B cell (primary cell): ENCODE measurements at places on chromosomes 2 and 18.

DNA sequence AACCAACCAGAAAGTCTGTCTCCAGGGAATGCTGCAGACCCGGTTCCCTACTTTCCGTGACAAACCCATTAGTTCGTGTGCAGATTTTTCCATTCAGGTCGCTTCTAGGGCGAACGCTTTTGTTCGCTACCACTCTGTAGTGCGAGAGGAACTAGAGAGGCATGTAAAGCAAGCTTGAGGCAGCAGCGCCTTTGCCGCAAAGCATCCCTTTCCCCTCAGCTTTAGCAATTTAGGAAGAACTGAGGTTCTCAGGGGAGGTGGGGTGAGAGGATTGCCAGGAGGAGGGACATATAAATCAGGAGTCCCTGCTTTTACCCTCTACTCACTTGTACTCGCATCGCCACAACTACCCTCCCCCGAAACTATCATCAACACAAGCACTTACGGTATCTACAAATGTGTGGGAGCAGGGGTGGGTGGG, 748 bp upstream of the ZNF804A start:
- DNase-seq = peak; percentile 50

DNA sequence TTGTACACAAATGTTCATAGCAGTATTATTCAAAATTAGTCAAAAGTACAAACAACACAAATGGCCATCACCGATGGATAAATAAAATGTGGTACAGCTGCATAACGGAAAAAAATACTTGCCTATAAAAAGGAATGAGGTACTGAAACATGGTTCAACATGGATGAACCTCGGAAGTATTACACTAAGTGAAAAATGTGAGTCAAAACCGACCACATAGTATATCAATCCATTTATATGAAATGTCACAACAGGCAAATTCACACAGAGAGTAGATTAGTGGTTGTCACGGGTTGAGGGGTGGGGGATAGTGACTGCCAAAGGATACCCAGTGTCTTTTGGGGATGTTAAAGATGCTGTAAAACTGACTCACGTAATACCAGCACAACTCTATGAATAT, 3.5 kb downstream of the SS18 start:
- DNase-seq = no peak

DNA sequence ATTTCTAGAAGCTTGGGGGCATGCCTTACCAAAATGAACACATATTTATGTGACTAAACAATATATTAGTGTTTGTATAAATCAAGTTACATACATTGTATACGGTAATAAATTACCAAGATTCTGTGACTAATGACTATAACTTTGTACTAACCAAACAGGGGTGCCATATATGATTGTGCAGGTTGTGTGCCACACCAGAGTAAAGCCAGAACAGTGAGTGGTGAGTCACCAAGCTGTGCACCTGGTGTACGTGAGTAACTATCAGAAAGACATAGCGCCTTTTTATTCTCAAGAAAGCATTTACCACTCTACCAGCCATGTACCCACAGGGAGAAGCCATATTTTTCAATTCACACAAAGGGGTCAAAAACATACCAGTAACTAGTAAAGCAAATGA, 453.2 kb upstream of the PIK3C3 start:
- DNase-seq = no peak

DNA sequence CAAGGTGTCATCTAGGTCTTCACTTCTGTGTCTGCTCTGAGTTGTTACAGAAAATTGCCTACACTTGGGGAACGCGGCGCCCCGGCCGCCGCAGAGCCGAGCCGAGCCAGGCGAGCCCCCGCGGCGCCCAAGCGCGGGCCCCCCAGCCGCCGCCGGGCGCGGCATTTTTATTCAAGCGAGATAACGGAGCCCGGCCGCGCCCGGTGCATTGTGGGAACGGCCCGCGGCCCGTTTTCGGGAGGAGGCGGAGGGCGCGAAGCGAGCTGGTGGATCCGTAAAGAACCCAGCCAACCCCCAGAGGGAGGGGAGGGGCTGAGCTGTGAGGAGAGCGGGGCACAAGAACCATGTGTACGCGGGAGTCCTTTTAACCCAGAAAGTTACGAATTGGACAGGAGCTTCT, 191.8 kb downstream of the FTCDNL1 start:
- DNase-seq = no peak

- DNase-seq = no peak
These were observed 7.7 kb downstream of the SLC14A1 start for GRCh38 chr18:45731716-45732115.

DNA sequence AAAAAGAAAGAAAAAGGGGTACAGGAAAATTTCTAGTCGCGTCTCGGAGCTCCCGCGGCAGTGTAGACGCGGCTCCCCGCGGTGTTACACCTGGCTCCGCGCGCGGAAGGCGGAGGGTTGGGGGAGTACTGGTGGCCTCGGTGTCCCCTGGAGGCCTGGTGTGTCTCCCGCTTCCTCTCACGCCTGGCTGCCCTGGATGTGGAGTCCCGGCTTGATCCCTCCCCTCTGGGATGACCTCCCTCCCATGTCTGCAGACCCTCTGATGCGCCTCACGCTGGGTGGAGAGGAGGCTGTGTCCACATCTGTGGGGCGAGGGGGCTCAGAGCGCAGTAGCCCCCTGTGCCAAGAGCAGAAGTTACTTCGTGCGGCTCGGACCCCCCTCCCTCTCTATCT, 1.2 kb downstream of the KIF5C start:
- DNase-seq = peak; percentile 41

DNA sequence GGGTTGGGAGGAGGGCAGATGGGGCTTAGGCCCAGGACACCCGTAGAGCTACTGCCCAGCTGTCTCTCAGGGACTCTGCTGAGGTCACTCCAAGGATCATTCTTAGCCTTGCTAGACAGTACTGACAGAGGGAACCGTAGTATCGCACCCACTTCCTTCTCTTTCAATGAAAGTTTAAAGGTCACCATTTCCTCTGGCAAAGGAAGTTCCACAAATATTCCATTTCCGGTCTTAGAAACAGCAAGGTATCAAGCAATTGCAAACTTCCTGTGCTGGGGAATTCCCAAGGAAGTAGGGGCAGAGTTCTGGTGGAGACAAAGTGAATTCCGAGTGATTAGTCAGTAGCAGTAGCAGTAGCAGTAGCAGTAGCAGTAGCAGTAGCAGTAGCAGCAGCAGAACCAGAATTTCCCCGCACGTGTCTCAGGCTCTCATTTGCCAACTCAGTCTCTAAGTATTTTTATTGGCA, 24.7 kb downstream of the IL1B start:
- no peak for DNase-seq

GRCh38 chr18:6661692-6662415, 67.7 kb upstream of the ARHGAP28 start:
- DNase-seq = no peak
